ENCODE measurements at places on chromosomes 7 and 10.

DNA sequence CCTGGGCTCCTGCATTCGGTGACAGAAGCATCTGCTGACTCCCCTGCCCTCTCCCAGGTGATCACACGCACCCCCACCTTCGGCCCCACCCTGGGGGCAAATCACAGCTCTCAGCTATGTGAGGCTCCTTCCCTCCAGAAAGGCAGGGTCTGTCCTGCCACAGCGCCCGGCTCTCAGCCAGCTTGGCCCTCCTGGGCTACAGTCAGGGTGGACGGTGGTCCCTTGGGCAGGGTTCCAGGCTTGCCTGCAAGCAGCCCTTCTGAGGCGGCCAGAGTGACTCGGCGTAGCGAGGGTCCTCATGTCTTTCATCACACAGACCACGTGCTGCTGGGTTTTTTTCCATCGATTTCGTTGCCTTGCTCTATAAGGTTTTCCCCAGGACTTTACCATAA is 53.6 kb upstream of the EBF3 start:
- DNase-seq, result no peak

DNA sequence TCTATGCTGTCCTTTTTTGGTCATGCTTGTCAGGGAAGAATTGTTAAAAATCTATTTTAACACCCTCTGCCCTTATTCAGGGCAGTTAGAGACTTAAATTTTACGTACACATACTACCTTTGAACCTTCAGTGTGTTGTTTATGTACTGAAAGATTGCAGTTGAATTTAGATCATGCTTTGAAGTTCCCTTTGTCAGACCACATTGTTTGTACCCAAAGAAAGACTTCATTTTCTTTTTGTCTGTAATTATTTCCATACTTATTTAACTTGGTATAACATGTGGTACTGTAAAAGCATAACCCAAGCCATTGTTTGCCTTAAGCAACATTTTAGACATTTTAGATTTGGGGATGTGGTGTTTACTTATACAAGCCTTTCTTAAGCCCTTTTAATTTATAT is 96.1 kb downstream of the MMRN2 start:
- DNase-seq, result no peak

DNA sequence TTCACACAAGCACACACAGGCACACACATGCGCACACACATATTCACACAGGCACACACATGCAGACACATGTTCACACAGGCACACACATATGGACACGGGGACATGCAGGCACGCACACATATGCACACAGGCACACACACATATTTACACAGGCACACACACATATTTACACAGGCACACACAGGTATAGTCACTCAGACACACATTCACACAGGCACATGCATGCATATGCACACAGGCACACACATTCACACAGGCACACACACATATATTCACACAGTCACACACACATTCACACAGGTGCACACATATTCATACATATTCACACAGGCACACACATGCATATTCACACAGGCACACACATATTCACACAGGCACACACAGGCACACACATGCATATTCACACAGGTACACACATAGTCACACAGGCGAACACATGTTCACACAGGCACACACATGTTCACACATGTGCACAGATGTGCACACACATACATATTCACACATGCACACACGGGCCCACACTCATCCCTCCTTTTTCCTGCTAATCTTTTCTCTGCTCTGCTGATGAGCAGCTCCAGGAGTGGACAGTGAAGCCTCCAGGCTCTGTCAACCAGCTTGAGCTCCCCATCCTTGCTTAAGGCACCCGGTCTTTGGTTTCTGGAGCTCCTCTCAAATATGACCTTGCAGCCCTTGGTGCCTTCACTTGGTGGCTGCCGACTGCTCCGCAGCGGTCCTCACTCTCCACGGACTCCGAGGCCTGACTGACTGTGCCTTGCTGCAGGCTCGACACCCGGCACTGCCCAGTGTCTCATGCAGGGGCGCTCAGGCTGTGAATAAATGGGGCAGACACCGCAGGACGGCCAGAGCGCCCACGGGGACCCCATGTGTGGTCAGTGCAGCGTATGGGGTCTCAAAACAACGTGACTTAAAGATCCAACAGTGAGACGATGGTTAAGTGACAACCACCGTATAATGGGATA is 581.2 kb upstream of the MGMT start:
- DNase-seq, result no peak

GRCh38 chr10:10526846-10527245 is 490.8 kb upstream of the CELF2 start:
- DNase-seq, result no peak

Measured in stimulated activated CD8-positive, alpha-beta memory T cell treated with anti-CD3 and anti-CD28 coated beads, Interleukin-7, amount 100 ng/mL, for 24 hours (primary cell).